AG08396 (cell line): ENCODE measurements at places on chromosomes 5 and 9.
A peak's percentile ranks its signal among the peaks of the same experiment; 100 is the strongest.

GRCh38 chr9:132731230-132731629 lies 61.0 kb downstream of the GTF3C4 start:
- DNase-seq: no peak

- no peak for DNase-seq
Observed at GRCh38 chr5:65104831-65105230, 336.1 kb downstream of the CWC27 start.

DNA sequence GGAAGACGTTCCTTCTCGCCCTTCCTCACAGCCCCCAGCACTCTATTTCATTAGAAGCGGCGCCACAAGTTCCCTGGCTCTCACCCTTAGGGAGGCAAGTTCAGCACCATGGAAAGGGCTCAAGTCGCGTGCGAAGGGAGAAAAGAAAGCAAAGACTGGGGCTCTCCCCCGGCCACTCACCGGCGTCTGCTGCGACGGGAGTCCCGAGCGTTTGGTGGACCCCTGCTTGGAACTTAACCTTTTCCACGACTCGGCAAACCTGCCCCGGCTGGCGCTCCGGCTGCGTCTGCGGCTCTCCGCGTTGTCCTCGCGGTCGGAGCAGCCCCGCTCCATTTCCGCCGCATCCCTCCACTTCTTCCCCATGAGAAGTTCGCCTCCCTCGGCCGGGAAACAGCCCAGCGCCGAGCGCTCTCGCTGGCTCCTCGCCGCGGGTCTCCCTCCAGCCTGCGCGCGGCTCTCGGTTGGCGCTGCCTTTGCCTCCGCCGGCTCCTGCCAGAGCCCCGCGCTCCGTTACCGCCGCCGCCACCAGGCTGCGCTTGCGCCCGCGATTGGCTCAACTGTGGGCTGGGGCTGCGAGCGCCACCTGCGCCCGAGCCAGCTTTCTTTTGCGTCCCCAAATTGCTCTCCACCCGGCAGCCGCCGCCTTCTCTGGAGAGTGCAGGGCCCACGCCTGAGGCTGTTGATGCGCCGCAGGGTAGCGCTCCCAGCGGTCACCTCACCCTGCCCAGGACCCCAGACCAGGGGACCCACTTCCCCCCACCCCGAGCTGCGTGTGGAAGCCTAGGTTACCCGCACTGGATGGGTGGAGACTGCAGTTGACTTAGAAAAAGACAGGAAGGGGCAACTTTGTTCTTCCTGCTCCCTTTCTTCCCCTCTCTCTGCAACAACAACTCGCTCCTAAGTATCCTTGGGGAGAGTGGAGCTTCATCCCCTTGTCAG lies 321.6 kb downstream of the CEMIP2 start:
- DNase-seq: peak; percentile 68

GRCh38 chr9:13001989-13002580 lies 227.3 kb downstream of the LURAP1L start:
- DNase-seq: no peak

- peak; percentile 49 for DNase-seq
Observed at GRCh38 chr9:17578911-17579793, at the start of gene SH3GL2. Gene SH3GL2, plus strand, starts transcription at chr9:17579066.

- no peak for DNase-seq
Observed at GRCh38 chr5:132219289-132219970, 8.2 kb downstream of the P4HA2 start.

- DNase-seq: peak; percentile 32
Observed at GRCh38 chr5:82365744-82366228, 87.6 kb upstream of the RPS23 start.

DNA sequence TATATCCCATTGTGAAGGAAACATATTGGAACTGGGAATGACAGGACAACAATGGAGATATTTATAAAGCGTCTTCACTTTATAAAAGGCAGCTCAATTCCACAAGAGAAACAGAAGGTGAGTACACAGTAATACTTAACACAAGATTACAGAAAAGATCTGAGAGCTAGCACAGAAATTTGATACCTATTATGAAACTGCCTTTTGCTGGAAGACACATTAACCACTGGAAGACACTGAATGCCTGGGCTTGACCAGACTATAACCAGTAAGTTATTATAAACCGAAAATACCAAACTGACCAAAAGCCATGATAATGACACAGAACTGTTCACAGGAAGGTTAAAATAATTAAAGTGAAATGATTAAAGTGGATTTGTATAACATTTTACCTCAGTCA lies 195.4 kb downstream of the NR2F1-AS1 start:
- DNase-seq: no peak

- DNase-seq: peak; percentile 77
Observed at GRCh38 chr9:99085949-99086948, 18.7 kb upstream of the TGFBR1 start.
